ENCODE measurements at places on chromosomes 12 and 14.

- no peak for DNase-seq
These were observed 69.8 kb downstream of the GAS2L3 start for GRCh38 chr12:100643246-100643645.

GRCh38 chr14:88955455-88955854, 131.0 kb downstream of the TTC8 start:
- no peak for DNase-seq

DNA sequence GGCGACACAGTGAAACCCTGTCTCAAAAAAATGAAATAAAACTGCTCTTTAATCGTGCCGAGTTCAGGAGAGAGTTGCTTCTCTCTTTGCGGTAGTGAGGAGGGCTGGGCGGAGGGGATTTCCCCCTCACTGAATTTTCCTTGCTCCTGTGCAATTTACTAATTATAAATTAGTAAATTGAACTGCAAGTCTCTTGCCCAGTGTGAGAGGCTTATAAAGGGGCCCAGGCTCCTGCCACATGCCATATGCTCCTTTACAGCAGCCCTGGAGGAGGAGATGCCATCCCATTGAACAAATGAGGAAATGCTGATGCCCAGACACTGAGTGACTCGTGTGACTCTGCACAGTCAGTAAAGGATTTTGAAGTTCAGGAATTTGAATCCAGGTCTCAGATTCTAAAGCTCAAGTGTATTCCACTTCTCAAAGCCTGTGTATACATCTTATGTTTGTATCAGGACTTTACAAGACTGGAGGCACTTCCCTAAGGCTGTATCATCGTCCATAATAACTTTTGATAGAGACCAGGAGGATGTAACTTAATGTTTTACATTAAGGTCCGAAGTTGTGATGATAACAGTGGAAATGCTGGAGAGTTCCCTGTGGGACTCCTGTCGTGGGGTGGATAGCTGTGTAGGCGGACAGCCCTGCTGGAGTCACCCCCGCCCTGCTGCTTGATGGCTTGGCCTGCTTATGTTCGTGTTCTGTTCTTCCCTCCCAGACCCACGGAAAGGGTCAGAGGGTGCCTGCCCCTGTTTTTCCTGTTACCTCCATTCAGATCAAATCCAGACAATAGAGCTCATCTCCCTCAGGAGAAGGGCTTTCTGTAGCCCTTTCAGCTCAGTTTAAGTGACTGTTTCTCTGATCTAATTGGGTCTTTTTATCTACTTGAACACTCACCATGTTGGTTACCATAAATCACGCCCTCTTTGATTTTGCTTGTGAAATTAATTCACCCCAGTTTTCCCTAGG, 13.9 kb downstream of the PELI2 start:
- peak; percentile 17 for DNase-seq

DNA sequence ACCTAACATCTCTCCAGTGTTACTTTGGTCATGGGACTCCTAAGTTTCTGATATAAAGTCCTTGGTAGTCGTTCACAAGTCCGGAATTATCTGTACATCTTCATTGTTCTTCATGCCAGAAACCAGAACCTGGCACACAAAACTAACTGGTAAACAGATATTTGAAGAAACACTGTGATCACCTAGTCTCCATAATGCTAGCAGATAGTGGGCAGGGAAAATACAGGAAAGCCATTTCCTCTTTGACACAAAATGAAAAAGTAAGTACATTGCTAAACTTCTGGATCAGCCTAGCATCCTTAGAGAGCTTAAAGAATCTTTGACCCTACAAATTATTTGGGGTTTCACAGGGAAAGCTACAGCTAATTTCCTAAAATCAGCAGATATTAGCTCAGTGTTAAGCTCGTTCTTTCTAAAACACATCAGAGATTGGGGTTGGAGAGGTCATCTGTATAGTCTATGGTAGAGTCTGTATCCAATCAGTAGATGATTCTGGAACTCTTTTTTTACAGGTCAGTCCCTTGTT, 4.8 kb downstream of the DDIT3 start:
- DNase-seq: no peak

- no peak for DNase-seq
These were observed 157.4 kb upstream of the C14orf180 start for GRCh38 chr14:104421892-104422828.

DNA sequence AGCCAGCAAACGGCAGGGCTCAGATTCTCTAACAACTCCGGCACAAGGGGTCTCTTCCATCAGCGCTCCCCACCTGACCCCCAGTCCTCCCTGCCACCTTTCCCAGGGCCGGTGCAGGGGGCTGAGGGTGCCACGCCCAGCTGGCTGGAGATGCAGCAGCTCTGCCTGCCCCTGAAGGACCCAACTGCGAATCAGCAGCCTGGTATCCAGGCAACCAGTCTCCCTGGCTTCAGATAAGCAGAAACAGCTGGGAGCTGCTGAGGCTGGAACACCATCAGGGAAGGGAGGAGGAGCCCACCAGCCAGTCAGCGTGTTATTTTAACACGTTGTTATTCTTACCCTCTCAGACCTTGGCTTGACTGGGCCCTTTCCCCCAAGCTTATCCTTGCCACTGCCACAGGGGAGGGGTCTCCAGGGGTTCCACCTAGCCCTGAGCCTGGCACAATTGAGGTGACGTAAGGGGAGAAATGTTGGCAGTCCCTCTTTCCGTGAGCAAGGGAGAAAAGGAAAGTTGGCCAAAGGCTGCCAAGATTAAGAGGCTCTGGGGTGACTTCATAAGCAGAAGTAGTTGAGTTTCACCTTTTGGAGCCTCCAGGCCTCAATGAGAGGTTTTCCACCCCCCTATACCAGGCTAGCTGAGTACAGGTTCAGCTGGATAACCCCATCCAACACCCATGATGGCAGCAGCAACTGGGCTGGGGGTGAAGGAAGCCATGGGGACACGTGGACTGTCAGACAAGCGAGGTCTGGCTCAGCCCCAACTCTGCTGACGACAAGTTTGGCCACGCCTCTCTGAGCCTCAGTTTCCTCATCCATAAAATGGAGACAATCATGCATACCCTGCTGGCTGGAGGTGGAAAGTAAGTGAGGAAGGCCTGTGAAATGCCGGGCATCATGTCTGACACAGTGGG, 91.1 kb downstream of the IRF2BPL start:
- DNase-seq: no peak

DNA sequence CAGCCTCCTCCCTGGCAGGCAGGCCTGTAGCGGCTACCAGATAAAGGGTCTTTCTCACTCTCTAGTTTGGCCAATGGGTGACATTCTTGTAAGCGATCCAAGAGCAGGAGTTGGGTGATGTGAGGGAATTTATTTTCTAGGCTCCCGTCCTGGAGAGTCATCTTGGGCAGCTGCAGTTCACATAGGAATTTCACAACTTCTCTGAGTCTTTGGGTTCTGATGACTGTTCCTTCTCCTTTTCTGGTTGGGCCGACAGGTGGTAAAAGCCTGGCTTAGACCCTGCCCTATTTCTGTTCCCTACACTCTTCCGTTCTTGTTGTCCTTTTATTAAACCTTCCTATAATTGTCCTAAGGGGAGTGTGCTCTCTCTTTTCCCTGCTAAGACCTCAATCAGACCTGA, 42.6 kb upstream of the POC1B start:
- no peak for DNase-seq

DNA sequence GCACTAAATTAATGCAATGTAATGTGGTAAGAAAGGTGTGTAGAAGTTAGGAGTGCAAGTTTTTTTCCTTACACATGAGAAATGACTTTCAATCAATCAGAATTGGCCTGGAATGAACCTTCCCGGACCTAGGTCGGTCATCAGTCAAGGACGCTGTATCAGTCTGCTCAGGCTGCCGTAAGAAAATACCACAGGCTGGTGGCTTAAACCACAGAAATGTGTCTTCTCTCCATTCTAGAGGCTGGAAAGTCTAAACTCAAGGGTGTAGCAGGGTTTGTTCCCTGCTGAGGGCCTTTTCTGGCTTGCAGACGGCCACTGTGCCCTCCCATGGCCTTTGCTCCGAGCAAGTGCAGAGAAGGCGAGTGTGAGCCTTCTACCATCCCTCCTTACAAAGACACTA, 86.6 kb upstream of the DYNC1H1 start:
- DNase-seq: no peak

GRCh38 chr14:62694075-62694474, 351.2 kb downstream of the KCNH5 start:
- no peak for DNase-seq

DNA sequence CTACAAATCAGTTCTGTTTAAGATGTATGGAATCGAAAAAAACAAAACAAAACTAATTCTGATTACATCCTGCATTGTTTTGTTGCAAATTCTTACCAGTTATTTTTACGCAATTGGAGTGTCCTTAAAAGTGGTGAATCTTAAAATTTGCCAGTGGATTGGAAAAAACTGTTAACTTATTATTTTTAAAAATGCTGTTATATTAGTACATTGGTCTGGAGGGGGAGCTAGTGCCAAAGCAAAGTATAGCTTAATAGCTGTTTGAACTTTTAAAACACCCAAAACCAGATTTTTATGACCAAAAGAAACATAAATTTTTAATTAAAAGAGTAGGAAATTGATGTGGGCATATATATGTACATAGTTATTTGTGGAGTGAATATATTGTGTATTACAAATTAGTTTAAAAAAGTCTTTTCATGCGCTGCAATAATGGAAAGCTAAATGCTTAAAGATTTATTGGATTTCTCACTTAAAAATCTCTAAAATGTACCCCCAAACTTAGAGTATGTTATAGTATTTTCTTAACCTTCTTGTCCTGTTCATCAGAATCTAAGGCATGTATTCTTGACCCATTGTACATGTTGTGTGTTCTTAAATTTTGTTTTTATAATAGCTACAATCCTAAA, 2.5 kb downstream of the FUT8 start:
- peak; percentile 36 for DNase-seq

GRCh38 chr14:78700236-78700635, 530.1 kb downstream of the NRXN3 start:
- no peak for DNase-seq

DNA sequence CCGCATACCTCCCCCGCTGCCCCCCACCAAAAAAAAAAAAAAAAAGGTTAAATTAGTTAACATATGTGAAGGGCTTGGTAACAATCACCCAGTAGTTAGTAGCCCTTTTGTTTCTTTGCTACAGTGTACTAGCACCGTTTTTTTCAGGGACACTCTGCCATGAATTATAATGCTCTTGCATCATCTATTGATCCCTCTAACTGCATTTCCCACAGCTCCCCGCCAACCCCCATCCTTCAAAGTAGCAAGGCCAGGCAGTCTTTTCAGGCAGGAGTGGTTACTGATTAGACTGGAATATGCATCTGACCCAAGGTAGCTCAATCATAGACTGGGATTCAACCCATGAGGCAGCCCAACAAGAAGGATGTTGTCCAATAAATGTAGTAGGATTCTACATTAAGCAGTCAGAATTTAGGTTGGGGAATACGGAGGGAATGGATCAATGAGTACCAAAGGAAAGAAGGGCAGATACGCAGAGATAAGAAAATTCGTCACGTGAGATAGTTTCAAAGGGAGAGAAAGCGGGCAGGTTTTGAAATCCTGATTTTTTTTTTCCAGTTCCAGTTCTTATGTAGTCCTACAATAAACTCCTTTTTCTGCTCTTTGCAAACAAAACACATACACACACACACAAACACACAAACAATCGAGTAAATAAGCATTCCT, 39.8 kb upstream of the CRACR2A start:
- DNase-seq: no peak

DNA sequence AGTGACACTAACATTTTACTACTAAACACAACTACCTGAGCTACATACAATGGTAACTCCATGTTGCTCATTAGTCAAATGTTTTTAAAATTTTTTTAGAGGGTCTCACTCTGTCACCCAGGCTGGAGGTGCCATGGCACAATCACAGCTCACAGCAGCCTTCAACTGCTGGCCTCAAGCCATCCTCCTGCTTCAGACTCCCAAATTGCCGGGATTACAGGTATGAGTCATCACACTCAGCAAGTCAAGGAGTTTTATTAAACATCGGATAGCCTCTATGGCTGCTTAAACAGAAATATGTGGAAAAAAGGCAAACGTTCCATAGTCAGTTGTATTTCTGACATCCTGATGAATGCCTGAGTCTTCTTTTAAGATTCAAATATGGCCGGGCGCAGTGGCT, 11.1 kb upstream of the NPFF start:
- no peak for DNase-seq

DNA sequence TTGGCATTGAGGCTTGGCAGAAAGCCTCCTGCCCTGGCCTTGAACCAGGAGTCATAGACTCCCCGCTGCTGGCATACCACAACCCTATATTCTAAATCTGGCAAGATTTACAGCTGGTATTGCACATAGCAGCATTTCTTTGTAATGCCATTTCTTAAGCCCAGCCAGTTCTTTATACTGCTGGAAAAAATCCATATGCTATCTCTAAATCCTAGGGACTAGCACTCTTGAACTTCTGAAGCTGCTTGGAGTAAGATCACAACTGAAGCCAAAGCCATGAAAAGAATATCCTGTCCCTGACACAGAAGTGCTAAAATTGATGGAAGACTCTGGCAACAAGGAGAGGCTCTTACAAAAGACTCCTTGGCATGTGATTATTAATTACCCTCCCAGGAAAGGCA, 89.3 kb downstream of the KCNC2 start:
- no peak for DNase-seq

DNA sequence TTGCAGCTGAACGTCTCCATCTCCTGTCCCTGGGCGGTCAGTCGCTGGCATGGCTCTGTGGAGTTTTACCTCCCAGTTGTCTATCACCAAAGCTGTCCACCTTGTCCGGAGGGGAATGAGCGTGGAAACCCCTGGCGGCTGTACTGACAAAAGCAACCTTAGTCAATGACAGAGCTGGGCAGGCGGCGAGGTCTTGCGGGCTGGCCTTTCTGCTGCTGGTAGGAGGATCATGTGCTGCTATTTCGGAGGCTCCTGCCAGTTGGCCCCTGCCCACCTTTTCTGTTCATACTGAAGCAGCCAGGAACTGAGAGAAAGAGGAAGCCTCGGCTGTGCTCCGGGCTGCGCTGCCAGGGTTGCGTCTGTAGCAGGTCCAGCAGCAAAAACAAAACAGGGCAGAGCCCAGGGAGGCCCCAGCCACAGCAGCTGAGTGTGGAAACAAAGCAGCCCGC, 57.7 kb downstream of the HMGA2 start:
- DNase-seq: no peak

- no peak for DNase-seq
These were observed 72.8 kb downstream of the PITPNM2 start for GRCh38 chr12:123078120-123078465.

- no peak for DNase-seq
These were observed 47.4 kb downstream of the AVPR1A start for GRCh38 chr12:63103494-63104131.

DNA sequence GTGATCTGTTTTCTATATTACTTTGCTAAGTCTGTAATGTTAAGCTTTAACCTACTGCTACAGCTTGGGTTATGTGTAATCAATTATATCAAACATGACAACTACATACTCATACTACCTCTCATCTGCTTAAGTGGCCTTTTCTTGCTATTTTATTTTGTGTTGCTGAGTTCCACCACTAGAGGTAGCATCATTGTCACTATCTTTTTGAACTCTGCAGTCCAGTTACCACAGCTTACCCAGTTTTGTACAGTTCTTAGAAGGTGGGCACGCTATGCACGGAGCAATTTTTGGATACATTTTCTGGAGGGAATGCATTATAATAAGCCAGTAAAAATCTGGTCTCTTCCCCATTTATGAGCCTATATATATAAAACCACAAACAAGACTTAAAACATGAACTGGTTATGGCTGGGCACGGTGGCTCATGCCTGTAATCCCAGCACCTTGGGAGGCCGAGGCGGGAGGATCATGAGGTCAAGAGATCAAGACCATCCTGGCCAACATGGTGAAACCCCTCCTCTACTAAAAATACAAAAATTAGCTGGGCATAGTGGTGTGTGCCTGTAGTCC, 48.5 kb downstream of the SAV1 start:
- DNase-seq: no peak

All from mucosa of descending colon (tissue), 3 donors.